ENCODE measurements at places on chromosomes 11 and 22.

- DNase-seq: no peak
Observed at GRCh38 chr22:49582181-49582580, 245.5 kb downstream of the BRD1 start.

DNA sequence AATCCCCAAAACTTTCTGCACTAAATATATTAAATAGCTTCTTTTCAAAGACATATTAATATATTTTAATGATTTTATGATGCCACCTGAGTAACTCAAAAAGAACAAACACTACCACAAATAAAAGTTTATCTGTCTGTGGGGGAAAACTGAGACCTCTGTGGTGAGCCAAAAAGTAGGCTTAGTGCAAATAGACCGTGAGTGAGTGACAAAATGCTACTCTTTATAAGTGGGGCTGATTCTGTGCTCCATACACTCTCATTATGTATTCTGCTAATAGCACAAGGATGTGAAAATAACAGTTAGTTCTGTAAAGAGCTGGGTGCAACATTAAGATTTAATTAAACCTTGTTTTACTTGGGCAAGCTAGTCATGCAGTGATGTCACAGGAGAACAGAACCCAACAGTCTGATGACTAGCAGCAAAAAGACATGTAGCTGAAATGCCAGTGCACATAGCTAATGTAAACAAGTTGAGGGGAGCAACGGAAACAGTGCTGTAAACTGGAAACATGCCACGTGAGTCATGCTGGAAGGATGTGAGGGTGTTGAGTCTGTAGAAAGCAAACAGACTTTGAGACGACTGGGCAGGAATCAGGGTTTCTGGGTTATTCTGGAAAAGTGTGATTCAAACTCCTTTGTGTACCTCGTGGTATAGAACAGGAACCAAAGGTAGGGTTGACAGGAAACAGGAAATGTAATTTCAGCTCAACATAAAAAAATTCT lies 1130.4 kb downstream of the LRRC4C start:
- no peak for DNase-seq

DNA sequence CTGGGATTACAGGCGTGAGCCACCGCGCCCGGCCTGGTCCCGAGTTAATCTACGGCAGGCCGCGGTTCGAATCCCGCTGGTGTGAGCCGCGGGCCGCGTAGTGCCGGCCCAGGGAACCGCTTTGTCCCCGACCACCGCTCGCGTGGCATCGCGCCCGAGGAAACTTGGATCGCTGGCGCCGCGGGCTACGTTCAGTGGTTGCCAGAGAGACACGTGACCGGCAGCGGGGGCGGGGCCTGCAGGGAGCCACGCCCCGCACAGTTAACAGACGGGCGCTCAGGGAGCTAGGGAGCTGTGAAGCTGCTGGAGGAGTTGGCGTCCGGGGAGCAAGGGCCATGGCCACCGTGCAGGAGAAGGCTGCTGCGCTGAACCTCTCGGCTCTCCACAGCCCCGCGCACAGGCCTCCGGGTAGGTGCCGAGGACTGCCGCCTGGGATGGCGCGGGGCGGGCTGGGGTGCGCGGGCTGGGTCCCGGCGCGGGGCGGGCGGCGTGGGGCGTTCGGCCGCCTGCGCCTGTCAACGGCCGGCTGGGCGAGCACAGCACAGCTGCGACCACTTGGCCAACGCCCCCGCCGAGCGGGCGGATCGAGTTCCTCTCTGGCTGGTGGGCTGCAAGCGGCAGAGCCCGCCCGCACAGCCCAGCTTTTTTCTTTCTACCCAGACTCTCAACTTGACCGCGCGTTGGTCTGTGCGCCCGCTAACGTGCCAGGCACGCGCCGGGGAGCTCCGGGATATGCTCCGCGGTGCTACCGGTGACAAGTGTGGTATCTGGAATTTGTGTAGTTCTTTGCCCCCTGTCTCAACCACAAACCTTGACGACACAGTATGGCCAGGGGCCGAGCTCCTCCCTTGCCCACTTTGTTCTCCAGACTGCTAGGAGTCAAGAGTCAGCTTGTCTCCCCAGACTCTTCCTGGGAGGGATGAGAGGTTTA lies at the start of gene DEPDC7:
Gene DEPDC7, plus strand, starts transcription at position 258 of the 931 bp plus-strand sequence. Its CDS starts 78 bp downstream, at position 336.
- DNase-seq: peak; percentile 72

GRCh38 chr11:35413598-35413997 lies 5.8 kb downstream of the SLC1A2 start:
- DNase-seq: no peak

- DNase-seq: no peak
Observed at GRCh38 chr22:29011240-29012100, 50.2 kb downstream of the C22orf31 start.

DNA sequence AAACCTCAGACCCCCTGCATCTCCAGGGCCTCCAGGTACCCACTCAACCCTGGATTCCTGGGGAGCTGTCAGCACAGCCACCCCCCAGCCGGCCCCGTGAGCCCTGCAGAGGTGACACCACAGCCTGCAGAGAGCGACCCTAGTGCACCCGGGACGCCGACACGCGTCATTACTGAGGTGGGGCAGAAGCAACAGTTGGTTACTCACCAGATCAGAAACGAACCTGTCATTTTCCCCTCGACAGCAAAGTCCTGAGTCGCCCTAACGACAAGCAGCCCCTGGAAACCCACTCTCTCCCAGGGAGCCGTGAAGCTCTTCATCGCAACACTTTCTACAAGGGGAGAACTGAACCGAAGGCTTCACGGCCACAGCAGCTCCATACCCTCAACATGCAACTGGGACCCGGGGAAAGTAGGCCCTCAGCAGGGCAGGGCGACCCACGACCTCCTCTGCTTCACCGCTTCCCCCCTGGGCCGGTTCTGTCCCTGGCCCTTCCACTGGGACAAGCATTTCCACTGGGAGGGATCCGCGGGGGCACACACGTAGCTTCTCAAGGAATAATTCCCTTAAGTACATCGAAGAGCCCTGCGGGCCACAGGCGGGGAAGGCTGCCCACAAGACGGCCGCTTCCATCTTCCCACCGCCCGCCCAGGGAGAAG lies 1.6 kb downstream of the BRD1 start:
- DNase-seq: peak; percentile 54

DNA sequence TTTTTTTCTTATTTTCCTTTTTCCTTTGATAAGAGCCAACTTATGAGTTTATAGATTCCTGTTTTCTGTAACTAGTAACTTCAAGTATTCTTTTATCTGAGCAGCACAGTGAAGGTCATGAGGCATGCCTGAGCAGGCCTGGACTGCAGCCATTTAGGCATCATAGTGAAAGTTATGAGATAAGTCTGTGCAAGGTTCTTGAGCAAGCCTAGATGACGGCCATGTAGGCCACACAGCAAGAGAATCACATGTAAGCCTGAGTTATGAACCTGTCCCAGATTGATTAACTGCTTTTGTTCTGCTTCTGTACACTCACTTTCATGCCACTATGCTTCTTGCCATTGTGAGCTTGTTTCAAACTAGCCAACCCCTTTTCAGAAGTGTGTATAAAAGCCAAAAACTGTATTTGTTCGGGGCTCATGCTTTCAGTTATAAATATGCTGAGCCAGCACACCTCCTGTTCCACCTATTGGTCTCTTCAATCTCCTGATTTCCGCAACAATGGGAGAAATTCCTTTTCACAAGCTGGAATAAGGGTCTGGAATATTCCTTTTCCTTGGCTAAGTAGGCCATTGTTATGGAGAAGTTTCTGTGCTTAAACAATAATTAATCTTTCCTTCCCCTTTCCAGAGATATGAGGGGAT lies 745.7 kb downstream of the FAM181B start:
- DNase-seq: no peak

DNA sequence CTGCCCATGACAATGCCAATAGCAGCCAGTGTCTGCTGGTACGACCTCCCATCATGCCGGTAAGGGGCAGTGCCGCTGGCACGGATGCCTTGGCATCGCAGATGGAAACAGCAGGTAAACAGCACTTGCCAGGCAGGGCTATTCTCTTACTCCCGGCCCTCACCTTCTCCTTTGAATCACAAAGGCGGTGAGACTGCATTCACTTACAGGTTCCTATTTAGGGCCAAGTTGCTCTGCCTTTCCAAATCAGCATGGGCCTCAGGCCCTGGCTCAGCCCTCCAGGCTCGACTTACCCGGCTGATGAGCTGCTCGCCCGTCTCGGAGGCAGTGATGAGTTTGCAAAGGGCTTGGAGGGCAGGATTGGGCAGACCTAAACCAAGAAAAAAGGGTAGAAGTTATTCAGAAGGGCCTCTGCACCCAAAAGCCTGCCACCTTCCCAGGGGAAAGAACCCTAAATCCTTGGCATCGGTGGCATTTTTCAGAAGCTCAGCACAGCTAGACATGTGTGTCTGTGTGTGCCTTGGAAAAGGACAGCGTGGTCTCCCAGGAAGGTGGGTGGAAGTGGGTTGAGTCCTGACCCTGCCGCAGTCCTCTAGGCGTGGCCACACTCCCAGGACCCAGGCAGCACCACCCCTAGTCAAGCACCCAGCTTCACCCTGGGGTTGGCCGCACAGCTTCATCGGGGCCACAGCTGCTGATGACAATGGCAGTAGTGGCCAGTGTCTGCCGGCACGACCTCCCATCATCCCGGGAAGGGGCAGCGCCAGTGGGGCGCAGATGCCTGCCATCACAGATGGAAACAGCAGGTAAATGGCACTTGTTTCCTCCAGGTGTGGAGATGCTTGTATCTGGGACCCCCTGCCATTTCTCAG lies 73.5 kb upstream of the PITPNB start:
- DNase-seq: no peak

- DNase-seq: no peak
Observed at GRCh38 chr11:87942786-87943185, 232.5 kb downstream of the RAB38 start.

GRCh38 chr11:134907636-134908035 lies 495.6 kb upstream of the B3GAT1 start:
- DNase-seq: no peak

- no peak for DNase-seq
Observed at GRCh38 chr22:41096841-41097240, 4.4 kb downstream of the EP300 start.

DNA sequence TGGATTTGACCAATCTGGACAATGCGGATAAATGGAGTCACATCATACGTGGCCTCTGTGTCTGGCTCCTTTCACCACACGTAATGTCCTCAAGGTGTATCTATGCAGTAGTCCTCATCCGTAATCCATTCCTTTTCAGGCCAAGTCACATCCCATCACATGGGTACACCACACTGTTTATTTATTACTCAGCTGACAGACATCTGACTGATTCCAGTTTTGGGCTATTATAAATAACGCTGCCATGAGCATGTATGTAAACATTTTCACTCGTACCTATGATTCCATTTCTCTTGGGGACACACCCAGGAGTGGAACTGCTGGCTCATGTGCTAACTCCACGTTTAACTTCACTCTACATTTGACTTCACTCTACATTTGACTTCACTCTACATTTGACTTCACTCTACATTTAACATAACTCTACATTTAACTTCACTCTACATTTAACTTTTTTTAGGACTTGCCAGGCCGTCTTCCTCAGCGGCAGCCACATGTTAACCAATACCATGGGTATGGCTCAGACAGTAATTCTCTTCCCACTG lies 52.1 kb downstream of the SHANK2 start:
- DNase-seq: no peak

GRCh38 chr22:21791635-21792625 lies 56.3 kb upstream of the YPEL1 start:
- DNase-seq: no peak

GRCh38 chr11:122319691-122320620 lies 203.9 kb upstream of the BLID start:
- DNase-seq: no peak

- DNase-seq: no peak
Observed at GRCh38 chr11:73480677-73481076, 104.5 kb downstream of the RELT start.

- no peak for DNase-seq
Observed at GRCh38 chr22:26127126-26127525, 42.1 kb upstream of the SEZ6L start.

- DNase-seq: no peak
Observed at GRCh38 chr22:49413146-49413545, 414.5 kb downstream of the BRD1 start.

DNA sequence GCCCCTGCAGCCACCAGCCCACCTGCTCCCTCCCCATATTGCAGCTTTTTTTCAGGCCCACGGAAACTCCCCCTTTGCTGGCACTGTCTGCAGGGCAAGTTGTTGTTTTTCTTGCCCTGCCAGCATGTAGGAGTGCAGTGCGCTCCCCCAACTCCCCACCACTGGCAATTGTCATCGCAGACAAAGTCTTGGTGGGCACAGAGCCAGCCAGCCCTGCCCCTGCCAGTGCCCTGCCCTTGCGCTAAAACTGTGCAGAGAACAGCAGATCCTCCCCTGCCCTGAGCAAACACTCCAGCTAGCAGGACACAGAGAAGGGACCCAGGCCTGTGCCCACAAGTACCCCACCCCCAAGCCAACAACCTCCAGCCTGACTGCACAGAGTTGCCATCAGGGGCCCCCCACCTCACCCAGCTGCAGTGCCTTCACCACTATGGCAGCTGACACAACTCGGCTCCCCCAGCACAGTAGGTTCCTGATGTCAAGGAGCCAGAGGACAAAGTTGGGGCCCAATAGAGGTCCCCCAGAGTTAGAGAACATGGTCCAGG lies 158.1 kb upstream of the ARHGAP42 start:
- DNase-seq: no peak

GRCh38 chr22:43247546-43248260 lies 60.8 kb upstream of the TTLL12 start:
- no peak for DNase-seq

- DNase-seq: no peak
Observed at GRCh38 chr11:128040603-128041002, 546.8 kb downstream of the ETS1 start.

GRCh38 chr11:10327254-10327653 lies 22.4 kb downstream of the ADM start:
- DNase-seq: no peak

- DNase-seq: no peak
Observed at GRCh38 chr11:125071846-125072217, 8.7 kb downstream of the SLC37A2 start.

DNA sequence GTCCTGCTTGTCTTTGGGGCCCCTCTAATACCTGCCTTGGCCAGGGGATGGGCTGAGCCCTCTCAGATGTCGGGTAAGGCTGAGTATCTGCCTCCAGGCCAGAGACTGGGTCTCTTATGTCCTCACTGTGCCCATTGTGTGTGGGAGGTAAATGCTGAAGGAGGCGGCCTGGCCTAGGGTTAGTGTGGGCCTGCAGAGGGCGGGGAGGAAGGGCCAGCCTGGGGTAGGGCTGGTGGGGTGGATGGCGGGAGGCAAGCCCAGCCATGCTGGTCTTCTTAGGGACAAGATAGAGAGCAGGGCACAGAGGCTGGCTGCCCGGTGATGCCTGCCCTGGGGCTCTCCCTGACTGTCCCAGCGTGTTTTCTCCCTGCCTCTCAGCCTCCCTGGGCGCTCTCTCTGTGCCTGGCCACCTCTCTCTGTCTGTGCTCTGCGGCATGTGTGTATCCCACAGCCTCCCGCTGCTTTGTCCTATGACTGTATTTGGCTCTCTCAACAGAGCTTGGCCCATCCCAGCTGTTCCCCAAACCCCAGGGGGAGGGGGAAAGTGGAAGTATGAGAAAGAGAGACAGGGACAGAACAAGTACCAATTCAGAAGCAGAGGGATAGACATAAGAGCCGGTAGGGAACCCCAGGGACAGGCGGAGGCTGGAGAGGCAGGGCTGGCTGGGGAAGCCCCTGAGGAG lies 57.0 kb downstream of the PDE2A start:
- no peak for DNase-seq
